HCEC 1CT (cell line): ENCODE measurements at places on chromosomes 3 and 15.

- peak; percentile 31 for DNase-seq
These were observed 181.0 kb upstream of the CBLB start for GRCh38 chr3:106049821-106050220.

- DNase-seq, result no peak
These were observed 209.8 kb downstream of the GAP43 start for GRCh38 chr3:115833074-115833473.

- DNase-seq, result no peak
These were observed 289.2 kb downstream of the ROBO2 start for GRCh38 chr3:77329116-77329515.

- DNase-seq, result no peak
These were observed 267.5 kb upstream of the NR2E3 start for GRCh38 chr15:71542836-71543235.
